Tibial nerve (tissue), 4 donors: ENCODE measurements at places on chromosomes 11 and 22.

DNA sequence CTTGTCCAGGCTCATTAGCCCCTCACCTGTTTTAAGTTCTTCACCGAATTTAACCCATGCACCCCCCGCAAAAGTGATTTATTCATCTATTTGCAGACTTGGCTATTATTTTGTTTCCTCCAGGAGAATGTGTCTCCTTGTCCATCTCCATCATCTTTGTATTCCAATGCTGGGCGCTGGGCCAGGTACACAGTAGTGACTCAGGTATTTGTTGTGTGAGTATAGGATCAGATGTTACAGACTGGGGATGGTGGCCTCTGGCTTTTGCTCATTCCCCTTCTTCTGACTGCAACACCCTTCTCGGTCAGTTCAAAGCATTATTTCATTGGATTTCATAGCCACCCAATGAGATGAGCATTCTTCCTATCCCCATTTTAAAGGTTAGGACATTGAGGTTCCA is 408.2 kb downstream of the MN1 start:
- no peak for DNase-seq

- DNase-seq, result no peak
Observed at GRCh38 chr22:37672920-37673455, 2.4 kb upstream of the LGALS1 start.

DNA sequence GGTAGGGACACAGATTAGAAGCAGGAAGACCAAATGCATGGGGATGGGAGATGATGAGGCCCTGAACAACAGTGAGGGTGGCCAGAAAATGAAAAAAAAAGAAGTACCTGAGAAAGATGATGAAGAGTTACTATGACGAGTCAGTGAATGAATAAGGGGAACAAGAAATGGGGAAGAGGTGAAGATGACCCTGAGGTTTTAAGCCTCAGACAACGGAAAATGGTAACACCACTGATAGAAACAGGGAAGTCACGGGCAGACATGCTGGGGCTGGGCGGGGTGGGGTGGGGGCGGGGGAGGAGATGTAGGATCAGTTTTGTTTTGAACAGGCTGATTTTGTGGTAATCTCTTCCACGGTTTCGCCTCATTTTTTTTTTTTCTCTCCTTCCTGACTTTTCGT is 205.1 kb upstream of the CADM1 start:
- no peak for DNase-seq

- DNase-seq, result peak; percentile 7
Observed at GRCh38 chr11:80280737-80281136, 839.9 kb upstream of the TENM4 start.

- no peak for DNase-seq
Observed at GRCh38 chr11:120096369-120097191, 41.3 kb downstream of the TRIM29 start.

- DNase-seq, result no peak
Observed at GRCh38 chr11:93630037-93630436, 31.4 kb upstream of the CEP295 start.

GRCh38 chr22:24865508-24865907 is 59.5 kb downstream of the SGSM1 start:
- DNase-seq, result no peak

DNA sequence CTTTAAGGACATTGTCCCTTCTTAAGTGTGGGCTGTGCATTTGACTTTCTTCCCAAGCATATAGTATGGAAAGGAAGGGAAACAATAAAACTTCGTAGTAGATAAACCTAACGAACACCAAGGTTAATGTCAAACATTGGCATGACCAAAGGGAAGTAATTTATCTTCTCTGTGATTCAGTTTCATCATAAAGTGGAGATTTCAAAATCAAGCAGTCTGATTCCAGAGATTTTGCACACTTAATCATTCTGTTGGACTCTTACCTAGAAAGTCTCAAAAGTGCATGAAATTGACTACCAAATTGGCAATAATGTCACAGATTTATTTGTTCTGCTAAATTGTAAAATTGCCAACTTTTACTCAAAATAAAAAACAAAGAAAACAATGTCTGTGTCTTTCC is 559.7 kb downstream of the JRKL start:
- no peak for DNase-seq

GRCh38 chr11:95371153-95371552 is 140.2 kb upstream of the SESN3 start:
- no peak for DNase-seq

GRCh38 chr11:118087931-118088330 is 1.2 kb upstream of the SMIM35 start:
- DNase-seq, result no peak

GRCh38 chr22:21082248-21082647 is 36.5 kb downstream of the LRRC74B start:
- DNase-seq, result no peak

DNA sequence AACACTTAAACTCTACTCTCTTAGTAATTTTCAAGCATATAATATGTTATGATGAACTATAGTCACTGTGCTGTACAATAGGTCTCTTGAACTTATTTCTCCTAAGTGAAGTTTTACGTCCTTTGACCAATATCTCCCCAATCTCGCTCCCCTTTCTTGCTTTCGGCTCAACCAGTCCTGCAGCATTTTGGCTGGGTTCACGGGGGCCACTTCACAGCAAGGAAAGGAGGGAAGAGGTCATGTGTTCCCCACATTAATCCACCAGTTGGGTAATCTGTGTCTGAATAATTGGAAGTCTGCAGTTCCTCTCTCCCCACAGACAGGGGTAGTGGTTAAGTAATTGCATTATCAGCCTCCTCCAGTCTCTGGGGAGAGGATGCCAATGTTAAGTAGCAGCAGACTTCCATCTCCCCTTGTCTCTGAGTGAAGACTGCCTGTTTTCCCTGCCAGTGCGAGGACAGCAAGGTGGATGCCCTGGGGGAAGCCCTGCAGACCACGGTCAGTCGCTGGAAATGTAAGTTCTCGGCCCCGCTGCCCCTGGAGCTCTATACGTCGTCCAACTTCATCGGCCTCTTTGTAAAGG is 59.2 kb upstream of the CRTAM start:
- DNase-seq, result no peak

- no peak for DNase-seq
Observed at GRCh38 chr11:46352063-46352841, 5.0 kb downstream of the DGKZ start.

DNA sequence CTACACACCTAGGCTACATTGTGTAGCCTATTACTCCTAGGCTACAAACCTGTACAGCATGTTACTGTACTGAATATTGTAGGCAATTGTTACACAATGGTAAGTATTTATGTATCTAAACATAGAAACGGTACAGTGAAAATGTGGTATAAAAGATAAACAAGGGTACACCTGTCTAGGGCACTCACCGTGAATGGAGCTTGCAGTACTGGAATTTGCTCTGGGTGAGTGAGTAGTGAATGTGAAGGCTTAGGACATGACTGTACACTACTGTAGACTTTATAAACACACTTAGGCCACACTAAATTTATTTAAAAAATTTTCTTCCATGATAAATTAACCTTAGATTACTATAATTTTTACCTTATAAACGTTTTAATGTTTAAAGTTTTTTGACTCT is 171.7 kb upstream of the NCAM1 start:
- DNase-seq, result no peak

- DNase-seq, result no peak
Observed at GRCh38 chr11:35618497-35619115, 346 bp downstream of the FJX1 start.

DNA sequence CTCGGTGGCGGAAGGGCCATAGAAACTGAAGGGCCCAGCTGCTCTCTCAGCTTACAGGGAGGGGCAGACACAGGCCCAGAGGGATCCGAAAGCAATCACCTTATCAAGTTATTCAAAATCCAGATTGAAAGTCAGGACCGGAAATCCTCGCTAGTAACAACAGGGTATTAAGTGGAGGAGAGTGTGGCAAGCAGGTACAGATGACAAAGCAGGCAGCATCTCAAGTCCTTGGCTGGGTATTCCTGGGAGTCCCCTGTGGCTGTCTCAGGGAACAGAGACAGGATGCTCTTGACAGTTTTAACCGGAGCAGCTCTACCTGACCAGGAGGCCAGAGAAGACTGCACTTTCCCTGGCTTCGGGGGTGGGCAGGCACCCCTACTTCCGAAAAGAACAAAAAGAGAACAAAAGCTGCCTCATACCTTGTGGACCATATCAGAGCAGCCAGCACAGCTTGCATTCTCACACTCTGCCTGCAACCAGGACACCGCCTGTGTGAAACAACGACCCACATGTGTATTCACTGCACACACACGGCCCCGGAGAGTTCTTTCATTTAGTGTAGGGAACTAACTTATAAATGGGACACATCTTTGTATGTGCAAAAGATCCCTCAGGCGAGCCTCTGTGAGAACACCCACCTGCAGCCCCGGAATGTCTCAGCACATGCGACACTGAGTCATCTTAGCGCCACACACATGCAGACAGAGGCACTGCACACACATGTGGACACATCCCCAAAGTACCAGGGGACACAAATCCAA is 78.3 kb downstream of the MICAL3 start:
- DNase-seq, result no peak

- no peak for DNase-seq
Observed at GRCh38 chr11:28337701-28338100, 229.5 kb downstream of the METTL15 start.

- no peak for DNase-seq
Observed at GRCh38 chr11:121132211-121132976, 31.4 kb downstream of the TECTA start.

- DNase-seq, result no peak
Observed at GRCh38 chr22:48138427-48138826, 1376.0 kb downstream of the TBC1D22A start.

GRCh38 chr11:47628026-47628425 is 14.3 kb downstream of the MTCH2 start:
- no peak for DNase-seq

DNA sequence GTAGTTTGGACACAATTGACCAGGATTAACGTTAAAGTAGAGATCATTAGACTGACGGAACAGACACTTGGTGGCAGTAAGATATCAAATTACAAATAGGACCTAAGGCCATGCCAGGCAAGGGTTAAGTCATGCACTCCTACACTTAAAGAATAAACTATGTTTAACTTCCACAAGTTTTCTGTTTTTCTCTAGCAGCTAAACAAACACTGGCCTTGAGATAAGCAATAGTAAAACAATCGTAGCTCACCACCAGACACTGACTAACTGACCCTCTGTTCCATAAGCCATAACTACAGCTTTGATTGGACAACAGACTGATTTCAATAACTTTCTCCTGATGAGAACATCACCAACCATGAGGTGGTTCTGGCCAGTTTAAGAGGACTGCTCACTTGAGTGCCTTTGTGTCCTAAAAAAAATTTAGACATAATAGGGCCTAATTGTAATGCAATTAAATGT is 2.0 kb upstream of the CEP126 start:
- DNase-seq, result no peak

GRCh38 chr11:12088047-12088481 is 22.3 kb upstream of the MICAL2 start:
- no peak for DNase-seq

DNA sequence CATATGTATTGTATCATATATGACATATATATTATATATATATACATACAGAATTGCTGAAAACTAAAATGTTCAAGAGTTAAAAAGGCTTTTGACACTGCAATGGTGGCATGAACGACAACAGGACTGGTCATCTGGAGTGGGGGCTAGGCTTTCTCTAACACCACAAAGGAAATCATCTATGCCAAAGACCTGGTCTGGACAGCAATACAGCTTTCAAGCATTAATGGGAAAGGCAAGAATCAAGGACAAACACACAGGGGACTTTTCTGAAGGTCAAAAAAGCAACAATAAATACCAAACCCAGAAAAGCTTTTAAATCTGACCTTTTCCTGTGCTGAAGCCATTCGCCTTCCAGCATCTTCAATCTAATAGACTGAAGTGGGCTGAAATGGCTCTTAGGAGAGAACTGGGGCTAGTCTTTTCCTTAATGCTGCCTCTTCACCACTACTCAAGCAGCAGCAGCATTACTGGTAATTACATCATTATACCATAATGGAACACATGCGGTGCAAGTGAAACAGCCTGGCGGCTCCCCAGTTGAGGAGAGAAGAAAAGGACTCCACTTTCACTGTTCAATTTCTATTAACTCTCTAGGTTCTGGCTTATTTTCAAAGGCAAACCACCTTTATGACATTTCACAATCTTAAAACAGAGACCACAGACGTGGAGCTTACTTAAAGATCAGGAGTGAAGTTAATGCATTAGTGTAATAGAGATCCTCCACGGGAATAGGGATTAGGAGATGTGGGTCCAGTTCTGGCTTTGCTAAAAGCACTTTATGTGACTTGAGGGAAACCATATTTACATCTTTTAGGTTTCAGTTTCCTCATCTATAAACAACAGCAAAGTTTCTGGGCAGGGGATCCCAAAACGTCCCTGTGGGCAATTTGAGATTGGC is 63.0 kb downstream of the GAB2 start:
- DNase-seq, result no peak

GRCh38 chr11:64110465-64111375 is 55.2 kb downstream of the MACROD1 start:
- no peak for DNase-seq

DNA sequence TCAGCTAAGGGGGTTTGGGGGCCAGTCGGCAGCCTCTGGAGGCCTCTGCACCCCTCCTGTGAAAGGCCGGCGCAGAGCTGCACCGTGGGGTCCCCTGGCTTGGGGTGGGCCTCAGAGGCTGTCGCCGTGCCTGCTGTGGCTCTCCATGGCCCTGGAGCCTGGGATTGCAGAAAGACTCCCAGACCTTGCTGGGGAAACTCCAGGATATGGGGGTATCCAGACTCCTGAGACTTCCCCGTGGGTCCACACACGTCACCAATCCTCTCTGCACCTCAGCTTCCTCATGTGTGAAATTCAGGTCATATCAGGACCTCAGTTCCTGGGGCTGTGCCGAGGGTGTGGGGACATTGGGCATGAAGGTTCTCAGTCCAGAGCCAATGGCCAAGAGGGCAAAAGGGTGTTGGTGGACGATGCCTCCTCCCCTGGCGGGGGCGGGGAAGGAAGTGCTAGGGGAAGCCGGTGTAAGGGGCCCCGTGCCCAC is 97.1 kb downstream of the KCNQ1 start:
- DNase-seq, result peak; percentile 5

DNA sequence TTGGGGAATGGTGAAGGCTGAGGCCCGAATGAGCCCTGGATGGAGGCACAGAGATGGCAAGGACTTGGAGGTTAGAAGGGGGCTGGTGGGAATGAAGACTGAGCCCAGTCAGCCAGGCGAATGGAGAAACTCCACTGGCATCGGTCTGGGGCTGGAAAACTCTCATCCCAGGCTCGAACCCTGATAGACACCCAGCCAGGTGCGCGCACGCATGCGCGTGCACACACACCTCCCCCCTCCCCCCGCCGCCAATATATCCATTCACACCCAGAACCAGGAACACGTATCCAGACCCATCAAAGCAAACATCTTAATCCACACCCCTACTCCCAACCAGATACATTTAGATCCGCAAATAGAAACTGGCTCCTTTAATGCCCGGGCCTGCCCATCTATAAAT is 139.3 kb downstream of the CEP164 start:
- no peak for DNase-seq

- no peak for DNase-seq
Observed at GRCh38 chr22:23305321-23305910, 125.1 kb downstream of the BCR start.

DNA sequence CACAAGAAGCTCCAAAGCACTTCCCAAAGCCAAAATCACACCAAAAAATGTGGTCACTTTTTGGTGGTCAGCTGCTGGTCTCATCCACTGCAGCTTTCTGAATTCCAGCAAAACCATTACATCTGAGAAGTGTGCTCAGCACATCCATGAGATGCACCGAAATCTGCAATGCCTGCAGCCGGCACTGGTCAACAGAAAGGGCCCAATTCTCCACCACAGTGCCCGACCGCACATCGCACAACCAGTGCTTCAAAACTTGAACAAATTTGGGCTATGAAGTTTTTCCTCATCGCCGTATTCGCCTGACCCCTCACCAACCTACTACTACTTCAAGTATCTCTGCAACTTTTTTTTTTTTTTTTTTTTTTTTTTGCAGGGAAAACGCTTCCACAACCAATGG is 89.9 kb upstream of the LUZP2 start:
- DNase-seq, result no peak
